ENCODE measurements at places on chromosomes 7 and 10.

GRCh38 chr10:129046962-129047361 lies 420.1 kb upstream of the MGMT start:
- peaks cover 15% of the 10 kb centered on the region for H3K27me3 ChIP-seq
- H3K27ac ChIP-seq = no peak overlapping the region
- H3K4me3 ChIP-seq = no peak overlapping the region
- no peak for DNase-seq

DNA sequence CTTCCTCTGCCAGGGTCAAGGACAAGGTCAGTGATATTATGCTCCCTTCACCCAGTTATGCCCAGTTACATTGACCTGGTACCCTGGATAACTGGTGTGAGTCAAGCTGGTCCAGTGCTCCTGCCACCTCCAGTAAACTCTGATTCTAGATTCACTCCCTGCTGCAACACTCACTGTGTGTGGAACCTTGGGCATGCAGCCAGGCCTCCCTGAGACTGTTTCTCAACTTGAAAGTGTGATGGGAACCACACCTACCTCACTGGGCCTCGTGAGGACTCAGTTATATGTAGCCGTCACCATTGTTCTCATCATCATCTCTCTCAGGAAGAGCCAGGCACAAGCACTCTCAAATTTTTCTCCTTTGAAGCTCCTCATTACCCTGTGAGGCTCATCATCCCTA lies 935 bp upstream of the ZNF736 start:
- peak overlapping the region; percentile 34 for H3K27ac ChIP-seq
- no peak for DNase-seq
- H3K4me3 ChIP-seq = no peak overlapping the region
- no peaks in the 10 kb centered on the region for H3K36me3 ChIP-seq

GRCh38 chr10:123890226-123890625 lies 1.4 kb downstream of the CPXM2 start:
- H3K27me3 ChIP-seq = no peaks in the 10 kb centered on the region
- no peak for DNase-seq
- no peaks in the 10 kb centered on the region for H3K36me3 ChIP-seq
- no peaks in the 10 kb centered on the region for H3K4me1 ChIP-seq
- H3K4me3 ChIP-seq = no peak overlapping the region
- no peak overlapping the region for H3K27ac ChIP-seq

DNA sequence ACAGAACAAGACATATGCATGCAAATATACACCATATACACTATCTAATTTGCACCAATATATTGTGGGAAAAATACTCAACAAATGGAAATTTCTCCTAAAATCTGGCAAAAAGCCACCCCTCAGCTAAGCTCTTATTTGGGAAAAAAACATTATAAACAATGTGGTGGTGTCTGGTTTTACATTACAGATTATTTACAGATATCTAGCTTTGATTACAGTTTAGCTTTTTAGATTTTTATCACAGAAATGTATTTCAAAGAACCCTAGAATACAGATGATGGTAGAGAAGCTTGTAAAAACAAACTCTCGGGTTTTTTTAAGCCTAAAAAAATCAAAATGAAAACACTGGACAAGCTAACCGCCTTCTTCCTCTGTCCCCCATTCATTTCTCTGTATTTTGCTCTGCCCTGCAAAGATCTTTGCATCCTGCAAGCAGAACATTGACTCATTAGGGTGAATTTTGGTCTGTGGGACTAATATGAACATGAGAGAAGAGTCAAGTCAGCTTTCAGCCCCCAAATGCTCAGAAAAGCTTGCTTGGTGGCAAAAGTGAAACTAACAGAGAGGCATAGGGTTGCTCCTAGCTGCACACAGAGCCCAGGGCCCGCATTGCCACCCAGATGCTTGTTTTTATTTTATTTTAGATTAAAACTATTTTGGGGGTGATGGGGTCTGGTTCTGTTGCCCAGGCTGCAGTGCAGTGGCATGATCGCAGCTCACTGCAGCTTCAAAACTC lies 88.8 kb upstream of the LYZL1 start:
- no peaks in the 10 kb centered on the region for H3K36me3 ChIP-seq

DNA sequence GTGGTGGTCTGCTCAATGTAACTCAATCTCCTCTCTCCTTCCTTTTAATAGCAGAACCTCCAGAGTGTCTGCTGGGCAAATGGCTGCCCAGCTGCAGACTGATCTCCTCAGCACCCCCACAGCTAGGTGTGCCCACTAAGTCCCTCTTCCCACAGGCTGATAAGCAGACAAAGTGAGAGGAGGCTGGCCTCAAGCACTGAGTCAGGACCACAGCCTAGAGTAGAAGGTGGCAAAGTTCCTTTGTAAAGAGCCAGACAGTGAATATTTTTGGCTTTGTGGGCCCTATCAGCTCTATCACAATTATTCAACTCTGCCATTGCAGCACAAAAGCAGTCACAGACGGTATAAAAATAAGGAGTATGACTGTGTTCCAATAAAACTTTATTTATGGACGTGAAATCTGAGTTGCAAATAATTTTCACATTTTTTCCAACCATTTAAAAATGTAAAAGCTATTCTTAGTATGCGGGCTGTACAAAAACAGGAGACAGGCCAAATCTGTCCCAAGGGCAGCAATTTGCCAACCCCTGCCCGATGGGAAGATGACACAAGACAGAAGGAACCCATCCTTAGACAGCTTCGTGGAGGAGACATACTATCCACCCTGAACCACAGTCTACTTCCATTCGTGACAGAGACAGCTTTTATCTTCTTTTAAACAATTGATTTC lies 23.4 kb downstream of the JAZF1 start:
- H3K4me1 ChIP-seq = peaks cover 34% of the 10 kb centered on the region
- H3K27ac ChIP-seq = no peak overlapping the region
- no peak for DNase-seq
- H3K27me3 ChIP-seq = no peaks in the 10 kb centered on the region
- no peak overlapping the region for H3K4me3 ChIP-seq

DNA sequence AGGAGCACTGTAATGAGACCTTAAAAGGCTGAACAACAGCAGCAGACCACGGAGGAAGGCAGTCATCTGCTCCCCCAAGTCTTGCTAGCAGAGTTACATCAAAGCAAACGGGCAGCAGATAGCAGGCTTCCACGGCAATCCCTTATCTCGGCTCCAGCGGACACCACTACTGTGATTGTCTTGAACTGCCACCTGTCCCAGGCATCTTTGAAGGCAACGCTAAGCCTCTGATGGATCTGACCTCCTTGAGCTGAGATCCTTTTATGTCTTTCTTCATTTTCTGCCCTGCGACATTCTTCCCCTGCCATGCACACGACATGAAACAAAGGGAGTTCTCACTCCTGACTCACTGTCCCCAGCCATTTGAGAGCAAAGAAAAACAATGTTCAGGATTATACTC lies 111.7 kb downstream of the GLI3 start:
- H3K4me1 ChIP-seq = peaks cover 10% of the 10 kb centered on the region
- no peaks in the 10 kb centered on the region for H3K36me3 ChIP-seq
- H3K4me3 ChIP-seq = no peak overlapping the region
- H3K27ac ChIP-seq = no peak overlapping the region
- DNase-seq = no peak

DNA sequence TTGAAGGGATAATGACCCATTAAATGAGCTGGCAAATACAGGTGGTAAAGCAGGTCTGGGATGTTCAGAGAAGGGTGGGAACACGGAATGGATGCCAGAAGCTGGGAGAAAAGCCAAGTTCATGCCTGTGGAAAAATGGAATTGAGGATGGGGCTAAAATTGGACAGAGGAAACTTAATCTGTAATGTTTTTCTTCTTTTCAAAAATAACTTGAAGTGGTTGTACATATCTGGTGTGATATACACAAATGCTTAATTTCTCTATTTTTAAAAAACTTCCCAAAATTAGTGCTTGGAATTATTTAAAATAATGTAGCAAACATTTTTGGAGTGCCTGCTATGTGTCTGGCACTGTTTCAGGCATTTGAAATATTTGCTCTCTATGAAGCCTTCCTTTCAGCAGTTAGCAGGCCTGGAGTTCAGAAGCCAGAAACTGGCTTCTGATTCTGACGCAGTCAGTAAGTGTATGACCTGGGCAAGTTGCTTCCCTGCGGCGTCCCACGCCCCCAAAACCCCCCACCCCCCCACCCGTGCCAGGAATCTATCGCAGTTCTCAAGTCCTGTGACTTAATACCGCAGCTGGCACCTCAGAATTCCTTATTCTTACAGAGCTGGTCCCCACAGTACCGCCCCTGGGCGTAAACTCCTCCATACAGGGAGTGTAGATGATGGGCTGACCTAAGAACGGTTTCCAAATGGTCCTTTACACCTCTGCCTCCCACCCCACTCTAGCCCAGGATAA lies 828 bp upstream of the MALSU1 start:
- peaks cover 5% of the 10 kb centered on the region for H3K36me3 ChIP-seq
- H3K27ac ChIP-seq = peak overlapping the region; percentile 83
- H3K4me1 ChIP-seq = peaks cover 17% of the 10 kb centered on the region

DNA sequence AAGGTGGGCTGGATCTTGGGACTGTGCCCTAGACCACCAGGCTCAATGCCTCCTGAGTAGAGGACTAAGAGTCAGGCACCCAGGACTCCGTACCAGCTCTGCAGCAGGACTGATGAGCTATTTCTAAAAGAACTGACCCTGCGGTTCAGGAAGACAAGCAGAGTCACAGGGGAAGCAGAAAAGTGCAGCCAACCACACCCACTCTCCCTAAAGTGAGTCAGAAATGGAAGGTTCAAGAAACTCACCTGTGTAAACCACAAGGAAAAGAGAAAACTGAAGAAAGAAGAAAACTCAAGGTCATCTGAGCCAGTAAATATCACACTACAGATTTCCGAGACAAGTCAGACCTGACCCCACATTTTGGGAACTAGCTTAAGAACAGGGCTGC lies 2.5 kb downstream of the PARP12 start:
- peaks cover 12% of the 10 kb centered on the region for H3K36me3 ChIP-seq
- H3K4me1 ChIP-seq = peaks cover 36% of the 10 kb centered on the region
- no peak overlapping the region for H3K27ac ChIP-seq
- no peak for DNase-seq
- no peaks in the 10 kb centered on the region for H3K27me3 ChIP-seq

DNA sequence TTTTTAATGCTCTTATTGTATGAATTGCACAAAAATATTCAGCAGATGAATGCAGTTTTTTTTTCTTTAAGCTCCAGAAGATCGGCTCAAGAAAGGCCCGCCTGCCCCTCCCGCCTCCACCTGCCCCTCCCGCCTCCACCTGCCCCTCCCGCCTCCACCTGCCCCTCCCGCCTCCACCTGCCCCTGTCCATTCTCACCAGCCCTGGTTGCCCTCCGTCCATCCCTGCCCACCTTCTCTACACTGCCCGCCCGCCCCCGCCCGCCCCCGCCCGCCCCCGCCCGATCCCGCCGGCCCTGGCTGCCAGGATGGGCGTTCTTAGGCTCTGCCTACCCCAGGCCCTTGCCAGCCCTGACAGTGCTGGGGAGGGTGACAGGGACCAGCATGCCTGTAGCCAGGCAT lies 67.4 kb downstream of the GLRX3 start:
- no peaks in the 10 kb centered on the region for H3K27me3 ChIP-seq
- H3K27ac ChIP-seq = no peak overlapping the region
- no peaks in the 10 kb centered on the region for H3K36me3 ChIP-seq
- DNase-seq = no peak
- no peaks in the 10 kb centered on the region for H3K4me1 ChIP-seq

- H3K27ac ChIP-seq = no peak overlapping the region
- H3K36me3 ChIP-seq = no peaks in the 10 kb centered on the region
- H3K27me3 ChIP-seq = no peaks in the 10 kb centered on the region
- H3K4me1 ChIP-seq = no peaks in the 10 kb centered on the region
- no peak for DNase-seq
- H3K4me3 ChIP-seq = no peak overlapping the region
Measured at GRCh38 chr10:5078547-5079180, 15.6 kb upstream of the AKR1C3 start.

DNA sequence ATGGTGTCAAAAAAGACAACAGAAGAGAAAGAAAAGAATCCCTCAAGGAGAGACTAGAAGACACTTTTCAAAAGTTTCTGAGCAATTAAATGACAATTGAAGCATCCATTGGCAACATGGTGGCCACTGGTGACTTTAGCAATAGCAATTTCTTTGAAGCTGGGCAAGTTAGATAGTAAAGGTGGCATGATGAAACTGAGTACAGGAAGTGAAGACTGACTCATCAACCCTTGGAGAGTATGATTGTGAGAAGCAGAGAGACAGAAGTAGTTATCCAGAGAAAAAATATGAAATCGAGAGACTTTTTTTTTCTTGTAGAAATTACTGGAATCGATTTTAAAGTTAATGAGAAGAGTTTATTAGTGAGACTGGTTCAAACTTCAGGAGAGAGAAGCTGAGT lies 52.5 kb downstream of the DGKB start:
- DNase-seq = no peak
- H3K36me3 ChIP-seq = no peaks in the 10 kb centered on the region
- H3K4me1 ChIP-seq = no peaks in the 10 kb centered on the region
- no peak overlapping the region for H3K27ac ChIP-seq
- H3K27me3 ChIP-seq = no peaks in the 10 kb centered on the region
- no peak overlapping the region for H3K4me3 ChIP-seq

GRCh38 chr10:43430926-43431663 lies 5.8 kb upstream of the ZNF487 start:
- H3K27me3 ChIP-seq = no peaks in the 10 kb centered on the region
- no peak for DNase-seq
- no peak overlapping the region for H3K27ac ChIP-seq
- no peaks in the 10 kb centered on the region for H3K36me3 ChIP-seq

GRCh38 chr7:36286226-36286625 lies 103.4 kb upstream of the ANLN start:
- no peaks in the 10 kb centered on the region for H3K36me3 ChIP-seq
- peak; percentile 88 for DNase-seq
- peak overlapping the region; percentile 78 for H3K27ac ChIP-seq
- H3K4me1 ChIP-seq = peaks cover 65% of the 10 kb centered on the region
- no peak overlapping the region for H3K4me3 ChIP-seq
- H3K27me3 ChIP-seq = no peaks in the 10 kb centered on the region

DNA sequence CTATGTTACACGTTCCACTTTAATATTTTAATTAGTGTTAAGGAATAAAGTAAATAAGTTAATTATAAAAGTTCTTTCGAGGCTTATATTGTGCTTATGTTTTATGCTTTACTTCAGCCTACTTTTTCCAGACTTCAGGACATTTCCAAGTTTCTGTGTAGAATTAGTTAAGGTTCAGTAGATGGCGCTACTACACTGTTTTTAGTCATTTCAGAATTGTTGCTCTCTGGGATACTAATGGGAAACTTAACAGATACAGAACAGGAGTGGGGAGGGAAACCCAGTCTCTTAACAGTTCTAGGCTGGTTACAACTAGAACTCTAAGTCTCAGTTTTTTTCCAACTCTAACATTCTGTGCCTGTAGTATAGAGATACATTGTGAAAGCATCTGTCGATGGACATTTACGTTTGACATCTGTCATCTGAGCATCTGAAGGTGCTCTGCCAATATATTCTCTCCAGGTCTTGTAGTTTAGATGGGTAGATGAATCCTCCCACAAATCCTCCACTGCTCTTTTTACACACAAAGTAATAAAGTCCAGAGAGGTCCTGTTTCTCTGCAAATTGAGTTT lies 56.8 kb upstream of the FAM171A1 start:
- H3K4me3 ChIP-seq = no peak overlapping the region
- no peaks in the 10 kb centered on the region for H3K36me3 ChIP-seq
- H3K4me1 ChIP-seq = no peaks in the 10 kb centered on the region

Data from natural killer cell (primary cell).